NCI-H1417 (cell line): ENCODE measurements at places on chromosomes 3 and 15.

DNA sequence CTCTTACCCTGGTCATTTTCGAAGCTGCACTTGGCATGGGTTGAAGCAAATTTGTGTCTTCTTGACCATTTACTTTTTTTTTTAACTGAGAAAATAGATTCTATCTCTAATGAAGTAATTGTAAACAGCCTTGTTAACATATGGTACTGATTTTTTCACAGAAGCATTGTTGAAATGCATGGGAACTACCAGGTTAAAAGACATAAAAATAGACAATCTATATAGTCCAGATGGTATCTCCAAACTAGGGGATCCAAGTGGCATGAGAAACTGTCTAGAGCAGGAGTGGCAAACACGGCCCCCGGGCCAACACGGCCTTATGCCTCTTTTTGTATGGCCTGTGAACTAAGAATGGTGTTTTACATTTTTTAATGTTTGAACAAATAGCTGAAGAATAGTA is 41.9 kb downstream of the CACNA1D start:
- DNase-seq: no peak

DNA sequence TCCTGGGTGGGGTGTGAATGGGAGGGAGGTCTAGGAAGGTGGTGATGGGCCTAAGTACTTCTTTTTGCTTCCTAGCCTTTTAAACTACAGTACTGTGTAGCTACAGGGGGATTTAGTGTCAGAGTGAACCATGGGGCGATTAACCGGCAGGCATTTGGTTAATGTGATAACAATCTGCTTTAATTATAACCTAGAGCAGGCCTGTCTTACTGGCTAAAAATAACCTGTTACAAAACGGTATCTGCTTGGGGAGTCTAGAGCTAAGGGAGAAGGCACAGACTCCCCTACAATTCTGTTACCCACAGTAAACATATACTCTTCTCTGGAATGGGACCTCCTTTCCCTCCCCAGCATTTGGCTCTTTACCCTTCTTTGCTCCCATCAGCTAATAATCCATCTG is 85.4 kb downstream of the RBPMS2 start:
- no peak for DNase-seq

GRCh38 chr3:61601831-61602230 is 40.5 kb downstream of the PTPRG start:
- DNase-seq: no peak

- no peak for DNase-seq
Observed at GRCh38 chr3:4696266-4696665, 203.1 kb downstream of the ITPR1 start.

DNA sequence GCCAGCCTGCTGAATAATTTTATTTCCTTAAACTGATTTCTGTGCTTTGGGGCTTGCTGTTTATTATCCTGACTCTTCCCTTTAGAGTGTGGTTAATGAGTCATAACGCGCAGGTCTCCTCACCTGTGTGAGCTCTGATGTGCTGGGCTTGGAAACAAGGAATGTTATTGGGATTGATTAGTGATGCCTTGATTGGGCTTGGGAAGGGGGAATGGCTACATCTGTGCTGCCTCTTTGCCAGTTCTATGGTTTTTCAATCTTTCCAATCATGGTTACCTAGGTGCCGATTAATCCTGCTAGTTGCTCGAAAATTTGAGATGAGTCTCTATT is 161.0 kb downstream of the THSD4 start:
- DNase-seq: no peak

DNA sequence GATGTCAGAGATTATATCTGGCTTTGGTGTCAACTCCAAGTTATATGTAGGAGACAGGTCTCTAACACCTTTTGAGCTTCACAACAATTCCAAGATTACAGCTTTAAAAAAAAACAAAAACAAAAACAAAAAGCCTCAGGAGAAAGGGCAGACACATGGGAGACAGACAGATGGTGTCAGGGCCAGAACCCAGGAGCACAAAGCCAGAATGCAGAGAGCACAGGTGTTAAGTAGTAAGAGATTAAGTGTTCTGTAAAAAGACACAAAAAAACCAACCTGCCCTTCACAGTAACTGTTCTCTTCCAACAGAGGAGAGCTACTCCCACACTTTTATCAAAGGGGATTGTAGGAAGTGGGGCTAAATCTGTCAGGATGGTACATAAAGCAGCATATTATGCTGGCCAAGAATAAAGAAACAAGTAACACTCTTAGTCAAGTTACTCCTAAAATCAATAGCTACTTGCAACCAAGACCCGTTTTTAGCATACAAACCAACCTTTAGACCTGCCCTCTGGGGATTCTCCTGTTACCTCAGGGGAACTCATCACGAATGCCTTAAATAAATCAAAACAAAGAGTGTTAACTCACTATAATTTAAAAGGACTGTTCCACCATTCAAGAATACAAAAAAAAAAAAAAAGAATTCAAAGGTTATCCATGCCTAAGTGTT is 5.9 kb downstream of the CPEB1 start:
- no peak for DNase-seq

GRCh38 chr3:110344897-110345767 is 726.5 kb upstream of the NECTIN3 start:
- no peak for DNase-seq

GRCh38 chr3:15121936-15122335 is 23.0 kb upstream of the RBSN start:
- no peak for DNase-seq

DNA sequence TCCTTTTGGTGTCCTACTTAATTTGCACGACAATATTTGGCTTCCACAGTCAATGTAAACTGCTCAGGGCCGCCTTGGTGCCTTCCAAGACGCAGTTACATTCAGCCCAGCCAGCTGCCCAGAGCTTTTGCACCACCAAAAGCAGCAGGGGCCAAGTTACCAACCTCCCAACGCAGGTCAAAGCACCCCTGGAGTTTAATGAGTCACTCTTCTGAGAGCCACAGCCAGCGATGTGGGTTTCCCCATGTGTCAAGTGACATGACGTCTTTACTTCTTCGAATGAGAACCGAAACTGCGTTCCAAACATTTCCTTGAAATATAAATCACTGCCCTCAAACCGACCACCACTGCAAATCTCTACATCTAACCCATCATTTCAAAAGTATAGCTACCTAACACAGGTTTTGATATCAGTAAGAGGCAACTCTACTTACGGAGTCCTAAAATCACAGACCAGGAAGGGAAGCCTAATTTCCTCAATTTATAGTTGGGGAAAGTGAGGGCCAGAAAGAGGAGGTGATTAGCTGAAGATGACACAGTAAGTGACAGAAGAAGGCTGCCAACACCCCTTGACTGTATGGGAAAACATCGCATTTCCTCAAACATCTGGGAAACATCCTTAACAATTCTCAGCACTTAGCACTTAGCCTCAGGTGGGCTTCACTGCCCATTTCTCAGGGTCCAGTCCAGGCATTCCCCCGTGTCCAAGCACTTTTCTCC is 24.5 kb downstream of the MB21D2 start:
- peak; percentile 71 for DNase-seq

DNA sequence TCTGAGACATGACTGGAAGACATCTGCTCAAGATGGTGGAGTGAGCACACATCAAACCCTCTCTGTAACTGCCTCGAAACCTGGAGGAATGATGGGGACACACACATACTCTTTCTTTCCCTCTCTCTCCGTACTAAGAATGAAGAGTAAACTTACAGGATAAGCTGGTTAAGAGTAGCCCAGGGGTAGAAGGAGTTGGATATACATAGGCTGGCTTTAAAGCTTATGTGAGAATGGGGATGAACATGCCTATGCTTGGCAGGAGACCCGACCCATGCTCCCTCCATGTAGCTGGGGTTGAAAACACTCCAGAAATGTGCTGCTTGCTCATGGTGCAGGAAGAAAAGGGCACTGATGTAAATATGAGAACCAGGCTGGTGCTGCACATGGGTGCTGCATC is 68.9 kb downstream of the IL20RB start:
- DNase-seq: no peak

DNA sequence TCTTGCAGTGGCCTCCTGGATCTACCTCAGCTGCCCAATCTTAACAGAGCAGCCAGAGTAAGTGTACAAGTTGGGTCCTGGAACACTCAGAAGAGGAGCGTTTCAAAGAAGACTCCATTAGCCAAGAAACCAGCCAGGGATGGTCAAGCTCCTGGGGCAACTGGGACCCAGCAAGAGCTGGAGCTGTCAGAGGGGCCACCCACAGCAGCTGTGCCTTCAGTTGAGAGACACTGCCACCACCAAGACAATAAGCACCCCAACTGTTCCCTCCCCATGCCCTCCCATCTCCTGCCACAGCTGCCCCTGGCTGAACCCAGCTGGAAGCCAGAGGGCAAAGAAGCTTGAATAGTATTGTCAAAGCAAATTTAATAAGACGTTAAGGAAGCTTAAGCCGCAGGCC is 110.6 kb upstream of the TLE3 start:
- DNase-seq: no peak

DNA sequence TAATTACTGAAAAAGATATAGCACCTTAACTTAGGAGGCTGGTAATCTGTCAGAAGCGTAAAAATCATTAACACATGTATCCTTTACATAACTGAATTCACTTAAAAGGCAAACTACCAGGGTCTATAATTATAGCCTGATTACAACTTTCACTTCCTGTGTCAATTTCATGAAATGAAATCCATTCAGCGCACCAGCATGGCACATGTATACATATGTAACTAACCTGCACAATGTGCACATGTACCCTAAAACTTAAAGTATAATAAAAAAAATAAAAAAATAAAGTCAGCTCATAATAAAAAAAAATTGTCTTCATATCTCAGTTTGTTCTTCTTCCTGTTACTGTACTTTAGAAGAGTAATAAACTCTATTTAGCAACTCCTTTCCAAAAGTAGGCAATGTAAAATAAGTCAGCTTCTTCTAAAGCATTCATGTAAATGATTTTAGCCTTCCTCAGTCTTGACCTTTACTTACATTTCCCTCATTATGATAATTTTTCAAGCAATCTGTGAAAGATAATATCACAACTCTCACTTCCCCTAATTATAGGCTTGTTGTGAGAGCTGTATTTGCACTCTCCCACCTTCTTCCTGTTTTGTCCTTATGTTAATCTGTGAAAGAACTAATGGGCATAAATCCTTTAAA is 50.1 kb downstream of the KBTBD8 start:
- DNase-seq: peak; percentile 86

DNA sequence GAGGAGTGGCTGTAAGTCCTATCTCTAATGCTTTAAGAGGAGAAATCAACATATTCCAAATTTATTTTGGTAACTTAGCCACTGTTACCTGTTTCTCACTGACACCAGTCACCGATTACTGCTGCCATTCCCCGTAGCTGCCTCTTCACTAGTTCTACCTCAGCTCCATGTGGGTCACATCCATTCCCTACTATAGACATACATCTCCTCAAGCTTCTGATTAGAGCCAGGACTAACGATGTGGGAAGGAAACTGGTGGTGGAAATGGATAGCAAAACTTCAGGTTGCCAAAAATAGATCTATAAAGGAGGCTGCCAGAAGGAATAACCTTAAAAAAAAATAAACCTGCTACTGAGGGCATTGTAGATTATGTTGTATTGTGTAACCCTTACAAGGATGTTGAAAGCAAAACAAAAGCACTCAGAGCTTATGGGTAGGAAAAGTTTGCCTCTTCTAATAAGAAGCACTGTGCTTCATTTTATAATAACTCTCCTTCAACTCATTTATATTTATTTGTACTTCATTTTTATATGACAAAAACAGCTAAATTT is 56.0 kb downstream of the KAT2B start:
- DNase-seq: no peak

DNA sequence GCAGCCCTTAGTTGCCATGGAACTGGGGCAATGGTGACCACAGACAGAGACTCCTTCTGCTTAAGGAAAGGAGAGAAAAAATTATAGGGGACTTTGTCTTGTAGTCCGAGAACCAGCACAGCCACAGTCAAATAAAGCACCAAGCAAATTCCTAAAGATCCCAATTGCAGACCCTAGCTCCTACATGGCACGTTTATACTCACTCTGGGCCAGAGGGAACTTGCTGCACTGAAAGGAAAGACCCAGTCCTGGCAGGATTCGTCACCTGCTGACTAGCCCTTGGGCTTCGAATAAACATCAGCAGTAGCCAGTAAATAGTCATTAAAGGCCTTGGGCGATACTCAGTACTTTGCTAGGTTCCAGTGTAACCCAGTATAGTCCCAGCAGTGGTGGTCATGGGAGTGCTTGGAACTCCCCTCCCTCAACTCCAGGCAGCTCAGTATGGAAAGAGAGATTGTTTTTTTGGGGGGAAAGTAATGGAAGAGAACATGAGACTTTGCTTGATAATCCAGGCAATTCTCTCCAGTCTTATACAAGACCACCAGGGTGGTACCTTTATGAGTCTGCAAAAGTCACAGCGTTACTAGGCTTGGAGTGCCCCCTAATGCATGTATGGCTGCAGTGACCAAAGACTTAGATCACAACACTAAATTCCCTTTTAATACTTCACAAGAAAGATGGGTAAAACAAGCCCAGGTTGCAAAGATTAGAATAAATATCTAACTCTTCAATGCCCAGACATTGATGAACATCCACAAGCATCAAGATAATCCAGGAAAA is 66.4 kb upstream of the AGTR1 start:
- no peak for DNase-seq

DNA sequence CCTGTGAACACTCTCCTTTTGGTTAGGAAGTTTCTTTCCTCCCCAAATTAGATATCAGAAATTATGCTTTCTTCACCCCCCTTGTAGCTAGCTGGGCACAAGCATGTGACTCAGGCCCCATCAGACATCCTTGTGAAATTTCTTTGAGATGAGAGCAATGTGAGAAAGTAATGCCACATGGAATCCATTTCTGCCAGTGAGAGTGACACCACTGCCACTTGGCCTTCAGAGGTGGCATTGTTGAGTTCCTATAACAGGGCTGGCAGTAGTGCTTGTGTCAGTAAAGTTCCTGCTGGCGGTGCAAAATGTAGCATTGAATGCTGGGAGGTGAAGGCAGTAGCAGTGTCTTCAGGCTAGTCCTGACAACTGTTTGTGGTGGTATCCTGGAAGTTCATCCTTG is 80.7 kb upstream of the ZNF280D start:
- DNase-seq: no peak

GRCh38 chr15:43948691-43949325 is 122.0 kb downstream of the WDR76 start:
- no peak for DNase-seq

DNA sequence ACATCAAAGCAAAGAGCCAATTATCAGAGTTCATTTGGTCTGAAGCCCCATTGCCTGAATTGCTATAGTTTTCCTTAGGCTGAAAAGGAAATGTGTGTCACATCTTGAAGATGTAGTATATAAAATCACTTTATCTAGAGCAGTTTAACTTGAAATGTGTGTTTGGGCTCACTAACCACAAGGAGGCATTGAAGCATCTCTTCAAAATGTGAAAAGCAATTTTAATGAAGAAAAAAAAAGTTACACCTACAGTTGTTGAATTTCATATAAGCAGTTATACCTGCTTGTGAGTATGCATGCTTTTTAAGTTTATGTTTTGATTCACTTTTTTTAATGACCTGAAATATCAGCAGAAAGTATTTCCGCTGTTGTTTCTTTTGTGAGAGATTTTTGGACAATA is 129.3 kb downstream of the IQCH start:
- DNase-seq: no peak

DNA sequence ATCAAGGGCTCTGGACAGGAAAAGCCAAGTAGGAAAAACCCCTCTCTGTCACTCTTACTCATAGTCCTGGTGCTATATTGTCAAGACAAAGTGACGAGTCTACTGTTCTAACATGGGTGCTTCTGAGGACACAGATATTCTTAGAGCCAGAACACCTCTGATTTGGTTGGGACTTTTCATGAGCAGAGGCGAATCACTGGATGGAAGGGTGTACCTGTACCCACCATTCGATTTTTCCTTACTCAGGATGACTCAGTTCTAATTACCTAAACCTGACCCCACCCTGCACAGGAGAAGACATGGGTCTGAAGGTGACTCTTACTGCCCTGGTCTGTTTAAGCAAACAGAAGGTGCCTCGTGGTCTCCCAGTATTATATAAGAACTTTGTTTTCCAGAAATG is 58.5 kb downstream of the ABCC5 start:
- DNase-seq: no peak

- peak; percentile 92 for DNase-seq
Observed at GRCh38 chr3:127172781-127173515, 20.0 kb upstream of the PRR23E start.
